ENCODE measurements at places on chromosomes 7 and 10.
A peak's percentile ranks its signal among the peaks of the same experiment; 100 is the strongest.

GRCh38 chr7:112898432-112899290 lies 108.5 kb upstream of the TMEM168 start:
- peak; percentile 3 for DNase-seq

DNA sequence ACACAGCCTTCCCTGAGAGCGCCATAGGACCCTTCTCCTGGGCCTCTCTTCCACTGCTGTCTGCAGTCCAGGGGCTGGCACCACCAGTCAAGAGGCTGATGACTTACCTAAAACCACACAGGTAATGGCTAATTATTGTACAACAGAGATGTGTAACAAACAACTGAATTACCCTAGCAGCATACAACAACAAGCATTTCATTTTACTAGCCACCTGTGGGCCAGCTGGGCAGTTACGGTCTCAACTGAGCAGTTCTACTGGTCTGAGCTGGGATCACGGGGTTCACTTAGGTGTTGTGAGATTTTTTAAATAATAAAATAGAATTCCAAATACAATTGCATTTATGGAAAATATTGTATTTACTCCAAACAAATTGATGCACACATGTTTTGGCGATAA lies 431.9 kb downstream of the TNS3 start:
- DNase-seq, result no peak

DNA sequence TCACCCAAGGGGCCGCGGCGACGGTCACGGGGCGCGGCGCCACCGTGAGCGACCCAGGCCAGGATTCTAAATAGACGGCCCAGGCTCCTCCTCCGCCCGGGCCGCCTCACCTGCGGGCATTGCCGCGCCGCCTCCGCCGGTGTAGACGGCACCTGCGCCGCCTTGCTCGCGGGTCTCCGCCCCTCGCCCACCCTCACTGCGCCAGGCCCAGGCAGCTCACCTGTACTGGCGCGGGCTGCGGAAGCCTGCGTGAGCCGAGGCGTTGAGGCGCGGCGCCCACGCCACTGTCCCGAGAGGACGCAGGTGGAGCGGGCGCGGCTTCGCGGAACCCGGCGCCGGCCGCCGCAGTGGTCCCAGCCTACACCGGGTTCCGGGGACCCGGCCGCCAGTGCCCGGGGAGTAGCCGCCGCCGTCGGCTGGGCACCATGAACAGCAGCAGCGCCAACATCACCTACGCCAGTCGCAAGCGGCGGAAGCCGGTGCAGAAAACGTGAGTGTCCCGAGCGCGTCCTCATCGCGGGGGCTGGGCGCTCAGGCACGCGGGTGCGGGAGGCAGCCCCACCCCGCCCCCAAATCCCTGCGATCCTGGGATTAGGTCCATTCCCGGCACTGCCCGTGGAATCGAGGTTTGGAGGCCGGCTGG lies 509 bp downstream of the AHR start:
- DNase-seq, result no peak

GRCh38 chr10:94630017-94630688 lies 53.4 kb upstream of the CYP2C18 start:
- no peak for DNase-seq

- no peak for DNase-seq
These were observed 180.5 kb downstream of the CREB5 start for GRCh38 chr7:28592861-28593260.

GRCh38 chr7:124700655-124701054 lies 64.9 kb downstream of the GPR37 start:
- no peak for DNase-seq

DNA sequence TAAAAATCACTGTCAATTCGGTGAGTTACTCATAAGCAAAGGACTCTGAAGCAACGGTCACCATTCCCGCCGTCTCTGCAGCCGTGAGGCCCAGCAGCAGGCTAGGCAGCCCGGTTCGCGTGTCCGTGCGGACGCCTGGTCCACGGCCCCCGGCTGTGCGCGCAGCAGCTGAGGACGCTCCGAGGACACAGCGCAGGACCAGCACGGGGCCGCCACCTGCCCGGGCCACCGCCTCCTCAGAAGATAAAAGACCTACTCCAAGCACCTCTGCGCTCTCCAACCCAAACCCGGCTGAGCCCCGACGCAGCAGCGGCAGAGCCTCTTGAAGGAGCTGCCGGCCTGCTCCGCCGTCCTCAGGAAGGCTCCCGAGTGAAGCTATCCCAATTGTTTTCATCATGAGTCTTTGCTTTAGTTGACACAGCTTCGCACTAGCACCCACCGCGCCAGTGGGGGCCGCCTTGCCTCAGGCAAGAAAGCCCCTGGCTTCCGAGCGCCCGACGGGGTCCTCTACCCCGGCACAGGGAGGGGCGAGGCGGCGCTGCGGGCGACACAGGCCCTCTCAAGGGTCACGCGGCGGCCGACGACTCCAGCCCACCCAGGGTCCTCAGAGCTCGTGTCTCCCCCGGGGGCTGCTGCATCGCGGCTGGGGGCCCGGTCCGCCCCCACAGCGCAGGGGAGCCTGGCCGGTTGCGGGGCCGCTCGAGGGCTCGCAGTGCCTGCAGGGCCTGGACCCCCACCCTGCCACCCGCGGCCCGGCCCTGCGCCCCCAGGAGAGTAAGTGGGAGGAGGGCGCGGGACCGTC lies 16.9 kb upstream of the GPR146 start:
- no peak for DNase-seq

- no peak for DNase-seq
These were observed 3.6 kb upstream of the CDH23 start for GRCh38 chr10:71392791-71393781.

DNA sequence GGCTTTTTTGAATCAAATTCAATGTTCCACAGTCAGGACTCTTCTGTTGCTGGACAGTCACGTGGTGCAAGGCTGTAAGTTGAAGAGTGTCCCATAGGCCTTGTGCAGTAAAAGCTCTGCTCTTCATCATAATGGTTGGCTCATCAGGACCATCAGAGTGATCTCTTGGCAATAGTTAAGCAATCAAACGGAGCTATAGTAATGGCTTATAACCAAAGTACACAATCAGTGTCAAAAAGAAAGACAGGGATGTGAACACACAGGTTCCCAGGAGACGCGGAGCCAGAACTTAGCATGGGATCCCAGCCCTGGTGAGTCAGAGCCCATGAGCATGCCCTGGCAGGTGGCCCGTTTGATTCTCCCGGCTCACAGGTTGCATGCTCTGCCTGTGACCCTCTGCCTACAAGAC lies 10.8 kb upstream of the GPNMB start:
- DNase-seq, result no peak

- no peak for DNase-seq
These were observed 381.8 kb downstream of the TCERG1L start for GRCh38 chr10:130929422-130930325.

DNA sequence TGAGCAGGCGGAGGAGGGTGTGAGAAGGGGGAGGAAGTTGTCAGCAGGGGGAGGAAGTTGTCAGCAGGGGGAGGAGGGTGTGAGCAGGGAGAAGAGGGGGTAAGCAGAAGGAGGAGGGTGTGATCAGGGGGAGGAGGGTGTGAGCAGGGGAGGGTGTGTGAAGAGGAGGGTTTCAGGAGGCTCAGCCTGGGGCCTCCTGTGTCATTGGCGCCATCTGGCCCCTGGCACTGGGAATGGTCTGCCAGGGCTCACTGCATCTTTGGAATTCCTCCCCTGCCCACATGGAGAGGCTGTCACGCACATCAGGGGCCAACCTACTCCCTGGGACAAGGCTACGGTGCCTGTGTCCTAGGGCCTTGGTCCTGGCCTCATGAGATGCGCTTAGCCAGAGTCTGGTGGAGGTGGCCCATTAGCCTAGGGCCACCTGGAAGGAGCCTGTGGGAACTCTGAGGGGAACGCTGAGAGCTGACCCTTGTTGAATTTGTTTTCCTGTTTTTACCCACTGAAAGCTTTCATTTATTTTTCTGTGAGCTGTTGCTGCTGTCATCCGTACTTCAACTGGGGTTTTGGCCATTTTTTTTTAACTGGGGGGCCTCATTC lies 18.0 kb downstream of the CAMK2B start:
- no peak for DNase-seq

- DNase-seq, result no peak
These were observed 16.9 kb upstream of the PRF1 start for GRCh38 chr10:70619271-70620019.

- DNase-seq, result no peak
These were observed 9.1 kb upstream of the DMBT1 start for GRCh38 chr10:122551450-122551849.

DNA sequence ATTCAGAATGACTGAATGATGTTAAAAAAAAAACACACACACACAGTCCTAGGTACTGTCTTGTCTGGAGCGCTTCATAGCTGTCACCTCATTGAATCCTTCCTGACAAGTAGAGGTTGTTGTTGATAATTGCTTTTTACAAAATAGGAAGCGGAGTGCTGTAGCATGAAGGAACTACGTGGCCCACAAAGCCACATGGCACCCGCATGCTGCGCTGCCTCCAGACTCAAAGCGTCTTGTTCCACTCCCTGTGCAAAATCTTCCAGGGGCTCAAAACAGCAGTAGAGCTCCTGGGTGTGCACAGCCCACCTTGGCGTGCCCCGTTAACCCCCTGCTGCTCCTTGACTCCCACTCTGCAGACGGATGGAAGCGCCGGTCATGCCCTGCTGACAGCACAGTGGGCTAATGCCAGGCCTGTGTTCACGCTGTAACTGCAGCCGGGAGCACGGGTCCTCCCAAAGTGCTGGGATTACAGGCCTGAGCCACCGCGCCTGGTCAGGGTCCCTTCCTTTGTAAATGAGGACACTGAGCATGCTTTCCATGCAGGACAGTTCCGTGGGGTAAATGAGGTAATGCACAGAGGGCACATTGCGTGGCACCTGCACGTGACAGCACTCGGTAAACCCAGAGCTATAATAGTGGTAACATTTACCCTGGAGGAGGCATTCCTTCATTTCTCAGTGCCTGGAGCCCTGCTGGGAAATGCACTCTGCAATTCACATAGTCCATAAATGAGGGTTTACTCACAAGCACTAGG lies 91.1 kb upstream of the GNA12 start:
- no peak for DNase-seq

DNA sequence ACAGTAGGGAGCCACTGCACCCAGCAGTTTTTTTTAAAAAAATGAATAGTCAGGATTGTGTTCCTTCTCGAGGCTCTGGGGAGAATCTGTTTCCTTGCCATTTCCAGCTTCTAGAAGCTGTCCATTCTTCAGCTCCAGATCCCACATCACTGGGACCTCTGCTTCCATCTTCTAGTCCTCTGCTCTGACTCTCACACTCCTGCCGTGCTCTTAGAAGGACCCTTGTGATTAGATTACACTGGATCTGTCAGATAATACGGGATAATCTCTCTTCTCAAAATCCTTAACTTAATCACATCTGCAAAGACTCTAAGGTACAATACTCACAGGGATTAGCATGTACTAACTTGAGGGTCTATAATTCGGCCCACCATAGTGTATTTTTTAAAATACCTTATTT lies 158.9 kb upstream of the SP4 start:
- no peak for DNase-seq

- DNase-seq, result no peak
These were observed 71.4 kb downstream of the FGFR2 start for GRCh38 chr10:121526801-121527221.

DNA sequence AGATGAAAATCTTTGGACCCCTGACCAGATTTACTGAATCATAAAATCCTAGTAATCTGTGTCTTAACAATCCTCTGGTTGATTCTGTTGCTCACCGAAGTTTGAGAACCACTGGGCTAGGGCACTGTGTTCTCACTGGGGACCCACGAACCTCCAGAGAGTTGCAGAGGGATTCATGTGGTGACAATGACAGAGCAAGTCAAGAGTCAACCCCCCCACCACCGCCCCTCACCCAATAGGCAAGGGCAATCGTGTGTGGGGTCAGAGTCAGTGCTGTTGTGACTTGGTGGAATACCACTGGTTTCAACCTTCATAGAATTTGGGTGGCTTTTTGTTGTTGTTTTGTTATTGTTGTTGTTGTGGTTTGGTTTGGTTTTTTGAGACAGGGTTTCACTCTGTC lies 23.5 kb upstream of the NRP1 start:
- DNase-seq, result no peak

DNA sequence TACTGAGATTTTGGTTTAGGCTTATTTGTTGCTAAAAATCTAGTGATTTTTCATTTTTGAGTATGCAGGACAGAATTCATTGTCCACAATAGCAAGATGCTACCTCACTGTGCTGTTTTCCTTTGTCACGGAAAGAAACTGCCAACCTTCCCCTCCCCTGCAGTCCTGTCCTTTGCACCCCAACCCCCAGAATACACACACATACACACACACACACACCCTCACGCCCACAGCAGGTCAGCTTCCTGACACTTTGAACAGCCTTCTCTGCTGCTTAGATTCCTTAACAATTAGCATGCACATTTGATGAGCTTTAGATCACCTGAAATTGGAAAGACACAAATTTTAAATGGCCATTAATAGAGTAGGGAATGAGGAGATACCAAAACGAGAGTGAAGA lies 32.1 kb downstream of the ARMC3 start:
- DNase-seq, result no peak

DNA sequence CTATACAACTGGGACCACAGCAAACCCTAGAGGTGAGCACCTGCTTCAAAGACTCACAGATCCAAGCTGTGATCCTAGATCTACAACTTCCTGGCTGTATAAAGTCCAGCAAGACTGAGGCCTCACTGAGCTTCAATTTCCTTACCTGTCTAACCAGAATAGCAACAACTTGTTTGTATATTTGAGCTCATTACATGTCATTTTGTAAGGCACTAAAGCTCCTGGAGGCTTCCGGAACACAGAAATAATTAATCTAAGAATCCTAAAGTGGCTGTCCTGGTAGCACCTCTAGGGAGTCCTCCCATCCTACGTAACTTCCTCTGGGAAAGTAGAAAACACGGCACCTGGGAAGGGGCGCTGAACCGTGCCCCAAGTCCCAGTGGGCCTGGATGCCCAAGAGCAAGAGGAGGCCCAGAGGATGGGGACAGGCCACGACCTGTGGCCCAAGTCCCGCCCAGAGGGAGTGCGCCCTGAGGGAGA lies 39.4 kb downstream of the HK1 start:
- DNase-seq, result no peak

- no peak for DNase-seq
These were observed 37.5 kb downstream of the DENND11 start for GRCh38 chr7:141664450-141664849.

- DNase-seq, result no peak
These were observed 133.1 kb upstream of the SEMA3C start for GRCh38 chr7:81051811-81052413.

DNA sequence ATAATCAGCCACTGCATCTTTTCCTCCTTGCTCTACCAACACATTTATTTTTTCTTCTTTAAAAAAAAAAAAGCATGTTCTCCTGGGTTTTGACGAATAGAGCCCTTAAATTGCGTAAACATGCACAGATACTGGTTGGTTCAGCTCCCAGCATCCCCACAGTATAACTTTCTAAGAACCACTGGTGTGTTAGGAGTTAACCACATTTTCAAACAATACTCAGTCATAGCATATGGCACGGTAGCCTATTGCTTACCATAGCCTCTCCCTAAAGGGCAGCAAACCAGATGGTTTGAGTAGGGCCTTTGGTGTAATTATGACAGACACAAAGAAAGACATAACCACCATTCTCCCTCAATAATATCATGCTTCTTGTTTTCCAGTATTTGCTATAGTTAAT lies 145.0 kb downstream of the LRRC4 start:
- no peak for DNase-seq

- no peak for DNase-seq
These were observed 4.4 kb downstream of the CDK6 start for GRCh38 chr7:92831716-92832533.

- DNase-seq, result no peak
These were observed 1.9 kb downstream of the MRPS33 start for GRCh38 chr7:141012696-141013344.
